ENCODE measurements at places on chromosomes 5 and 9.

DNA sequence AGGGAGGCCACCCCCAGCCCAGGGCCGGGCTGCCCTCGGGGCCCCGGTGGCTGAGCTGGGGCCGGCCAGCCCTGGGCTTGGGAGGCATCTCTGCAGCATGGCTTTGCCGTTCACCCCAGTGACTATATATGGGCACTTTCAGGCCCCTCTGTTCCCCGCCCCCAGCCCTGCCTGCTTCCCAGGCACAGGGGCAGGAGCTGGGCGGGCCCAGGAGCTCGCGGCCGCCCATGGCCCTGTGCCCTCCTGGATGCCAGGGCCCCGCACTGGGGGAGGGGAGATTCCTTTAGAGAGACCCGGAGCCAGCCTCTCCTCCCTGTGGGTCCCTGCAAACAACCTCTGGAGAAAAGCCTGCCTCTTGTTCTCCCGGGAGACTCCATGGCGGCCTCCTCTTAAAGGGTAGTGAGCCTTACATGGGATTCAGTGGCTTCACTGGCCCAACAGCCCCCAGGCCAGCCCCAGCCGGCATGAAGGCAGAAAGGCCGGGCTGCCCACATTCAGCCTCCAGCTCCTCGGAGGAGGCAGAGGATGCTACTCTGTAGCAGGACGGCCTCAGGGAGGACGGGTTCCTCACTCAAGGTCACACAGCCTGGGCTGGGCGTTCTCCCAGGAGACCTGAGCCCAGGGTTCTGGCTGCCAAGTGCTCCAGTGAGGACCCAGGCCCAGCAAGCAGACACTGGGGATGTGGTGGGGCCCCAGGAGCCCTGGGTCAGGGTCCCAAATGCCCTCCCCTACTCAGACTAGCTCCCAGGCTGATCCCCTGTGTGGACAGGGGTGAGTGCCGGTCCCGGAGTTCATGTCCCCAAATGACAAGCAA is 4.1 kb downstream of the NACC2 start:
- H3K4me3 ChIP-seq, result no peak overlapping the region
- peaks cover 11% of the 10 kb centered on the region for H3K4me1 ChIP-seq
- DNase-seq, result no peak
- no peak overlapping the region for H3K27ac ChIP-seq
- H3K36me3 ChIP-seq, result no peaks in the 10 kb centered on the region

- H3K36me3 ChIP-seq, result no peaks in the 10 kb centered on the region
- H3K27me3 ChIP-seq, result peaks cover 9% of the 10 kb centered on the region
- no peak for DNase-seq
- H3K27ac ChIP-seq, result no peak overlapping the region
Observed at GRCh38 chr9:77616191-77616590, 31.9 kb downstream of the GNA14 start.

GRCh38 chr5:6340100-6340499 is 38.2 kb downstream of the MED10 start:
- no peak for DNase-seq
- no peak overlapping the region for H3K27ac ChIP-seq
- H3K36me3 ChIP-seq, result peaks cover 4% of the 10 kb centered on the region
- no peak overlapping the region for H3K4me3 ChIP-seq

DNA sequence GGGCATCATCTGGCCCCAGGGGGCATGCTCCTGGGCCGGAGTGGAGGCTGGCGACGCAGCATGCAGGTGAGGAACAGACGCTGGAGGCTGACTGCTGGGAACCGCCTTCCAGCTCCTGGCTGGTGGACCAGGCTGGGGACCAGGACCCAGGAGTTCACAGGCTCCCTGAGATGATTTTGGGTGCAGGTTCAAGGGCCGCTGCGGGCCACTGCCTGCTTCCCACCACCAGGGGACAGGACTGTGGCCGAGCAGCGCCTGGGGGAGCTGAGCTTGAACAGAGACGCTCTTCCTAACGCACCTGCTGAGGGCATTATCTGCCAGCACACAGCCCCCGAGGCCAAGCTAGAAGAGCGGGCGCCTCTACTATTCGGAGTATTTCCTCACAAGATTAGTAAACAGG is 132.1 kb upstream of the RAPGEF1 start:
- H3K27me3 ChIP-seq, result no peaks in the 10 kb centered on the region
- no peaks in the 10 kb centered on the region for H3K4me1 ChIP-seq
- peaks cover 9% of the 10 kb centered on the region for H3K36me3 ChIP-seq
- H3K4me3 ChIP-seq, result no peak overlapping the region
- H3K27ac ChIP-seq, result no peak overlapping the region
- DNase-seq, result no peak

- no peak for DNase-seq
- H3K4me3 ChIP-seq, result no peak overlapping the region
- H3K27me3 ChIP-seq, result no peaks in the 10 kb centered on the region
- peaks cover 10% of the 10 kb centered on the region for H3K36me3 ChIP-seq
Observed at GRCh38 chr5:42970636-42971559, 69.2 kb downstream of the ANXA2R start.

DNA sequence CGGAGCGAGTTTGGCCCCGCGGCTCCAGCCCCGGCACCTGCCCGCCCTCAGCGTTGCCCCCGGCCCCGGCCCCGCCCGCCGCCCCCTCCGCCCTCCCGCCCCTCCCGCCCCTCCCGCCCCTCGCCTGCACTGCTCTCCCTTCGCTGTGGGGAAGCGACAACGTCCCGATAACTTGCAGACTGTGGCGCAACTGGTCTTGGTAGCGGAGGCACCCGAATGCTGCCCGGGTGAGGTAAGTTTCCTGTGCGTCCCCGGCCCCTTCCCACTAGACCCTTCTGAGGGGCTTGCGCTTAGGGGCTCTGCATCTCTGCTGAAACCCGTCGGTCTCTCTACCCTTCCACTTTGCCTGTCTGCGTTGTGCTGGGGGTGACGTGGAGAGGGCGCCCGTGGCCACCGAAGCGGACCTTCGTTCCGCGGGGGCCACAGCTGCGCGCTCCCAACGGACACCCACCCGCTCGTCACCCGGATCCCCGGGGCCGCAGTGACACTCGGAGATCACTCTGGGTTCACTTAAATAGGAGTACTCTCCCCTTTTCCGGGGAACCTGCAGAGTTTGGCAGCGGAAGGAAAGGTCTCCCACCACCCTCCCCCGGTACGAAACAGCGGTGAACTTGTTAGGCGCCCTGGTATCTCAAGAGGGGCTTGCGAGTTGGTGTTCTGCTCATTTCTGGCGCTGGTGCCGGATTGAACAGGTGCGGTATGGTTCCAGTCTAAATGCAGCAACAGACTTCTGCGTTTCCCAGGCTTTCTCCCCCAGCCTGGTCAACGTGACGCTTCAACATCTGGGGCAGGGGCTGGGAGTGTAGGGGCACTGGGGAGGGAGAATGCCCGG is 707 bp downstream of the PIP5K1B start:
- peaks cover 51% of the 10 kb centered on the region for H3K36me3 ChIP-seq
- peaks cover 47% of the 10 kb centered on the region for H3K4me1 ChIP-seq
- H3K27ac ChIP-seq, result peak overlapping the region; percentile 90
- peaks cover 6% of the 10 kb centered on the region for H3K27me3 ChIP-seq
- H3K4me3 ChIP-seq, result peak overlapping the region; percentile 95
- peak; percentile 29 for DNase-seq

- H3K27me3 ChIP-seq, result no peaks in the 10 kb centered on the region
- no peak overlapping the region for H3K4me3 ChIP-seq
- DNase-seq, result no peak
- peaks cover 6% of the 10 kb centered on the region for H3K4me1 ChIP-seq
- H3K36me3 ChIP-seq, result peaks cover 2% of the 10 kb centered on the region
Observed at GRCh38 chr9:96858670-96859069, 4.4 kb upstream of the ZNF782 start.

DNA sequence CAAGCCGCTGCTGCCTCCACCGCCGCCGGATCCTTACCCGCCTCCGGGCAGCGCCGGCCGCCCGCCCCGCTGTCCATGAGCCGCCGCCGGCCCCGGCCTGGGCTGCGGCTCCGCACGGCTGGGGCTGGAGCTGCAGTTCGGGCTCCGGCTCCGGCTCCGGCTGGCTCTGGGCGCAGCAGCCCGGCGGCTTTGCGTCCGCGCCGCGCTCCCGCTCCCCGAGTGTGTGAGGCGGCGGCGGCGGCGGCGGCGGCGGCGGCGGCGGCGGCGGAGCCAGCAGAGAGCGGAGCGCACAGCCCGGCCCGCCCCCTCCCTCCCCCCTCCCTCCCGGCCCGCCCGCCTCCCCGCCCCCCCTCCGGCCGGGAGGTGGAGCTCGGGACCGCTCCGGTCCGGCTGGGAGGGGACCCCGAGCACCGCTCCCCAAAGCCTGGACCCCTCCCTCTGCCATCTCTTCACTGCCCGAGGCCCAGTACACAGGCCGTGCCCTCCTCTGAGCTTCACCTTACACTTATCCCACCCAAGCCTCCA is at the start of gene PCDH1:
TSS of gene PCDH1 (minus strand) at position 225 of the 525 bp plus-strand sequence. CDS start at position 77, 148 bp downstream.
- H3K27ac ChIP-seq, result peak within 1 kb of the TSS; percentile 38
- no peaks in the 10 kb centered on the region for H3K36me3 ChIP-seq
- peaks cover 32% of the 10 kb centered on the region for H3K4me1 ChIP-seq
- H3K4me3 ChIP-seq, result peak within 1 kb of the TSS; percentile 70
- peaks cover 88% of the 10 kb centered on the region for H3K27me3 ChIP-seq

DNA sequence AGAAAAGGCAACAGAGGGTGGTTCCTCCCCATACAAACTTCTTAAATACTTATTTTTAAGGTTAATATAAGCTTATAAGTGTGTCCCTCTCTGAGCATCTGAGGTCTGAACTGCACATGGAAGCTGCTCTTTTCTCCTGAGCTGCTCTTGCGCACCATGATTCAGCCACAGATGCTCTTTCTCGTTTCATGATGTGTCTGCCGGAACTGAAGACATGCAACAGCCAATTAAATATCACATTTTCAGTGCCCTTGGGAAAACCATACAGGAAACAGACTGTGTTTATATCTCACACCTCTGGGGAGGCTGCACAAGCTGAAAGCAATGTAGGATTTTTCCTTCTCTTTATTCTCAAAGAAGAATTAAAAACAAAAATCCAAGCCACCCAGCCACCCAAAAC is 96.8 kb upstream of the NREP start:
- DNase-seq, result no peak
- H3K36me3 ChIP-seq, result no peaks in the 10 kb centered on the region
- no peak overlapping the region for H3K4me3 ChIP-seq
- no peaks in the 10 kb centered on the region for H3K27me3 ChIP-seq
- no peak overlapping the region for H3K27ac ChIP-seq

DNA sequence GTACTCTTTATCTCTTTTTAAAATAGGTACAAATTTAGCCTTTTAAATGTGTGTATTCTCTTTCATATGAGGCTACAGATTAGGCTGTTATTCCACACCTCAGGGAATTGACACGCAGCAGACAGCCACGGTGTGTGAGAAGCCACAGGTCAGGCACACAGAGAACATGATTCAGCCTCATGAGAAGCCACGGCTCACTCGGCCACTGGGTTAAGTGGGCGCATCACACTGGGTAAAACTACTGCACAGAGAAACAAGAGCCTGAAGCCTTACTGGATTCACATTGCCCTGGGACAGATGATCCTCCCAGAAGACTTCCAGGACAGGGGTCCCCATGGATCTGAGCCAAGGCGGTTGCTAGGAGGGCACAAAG is 28.2 kb downstream of the LPCAT1 start:
- no peaks in the 10 kb centered on the region for H3K27me3 ChIP-seq
- H3K27ac ChIP-seq, result peak overlapping the region; percentile 98
- DNase-seq, result peak; percentile 28
- H3K36me3 ChIP-seq, result peaks cover 66% of the 10 kb centered on the region
- H3K4me3 ChIP-seq, result peak overlapping the region; percentile 76

GRCh38 chr5:83715236-83716065 is 5.2 kb downstream of the HAPLN1 start:
- peaks cover 11% of the 10 kb centered on the region for H3K27me3 ChIP-seq
- H3K4me3 ChIP-seq, result no peak overlapping the region
- no peaks in the 10 kb centered on the region for H3K36me3 ChIP-seq
- DNase-seq, result no peak
- H3K27ac ChIP-seq, result no peak overlapping the region

GRCh38 chr9:114745108-114745848 is 60.6 kb downstream of the TNFSF15 start:
- no peak for DNase-seq
- H3K4me1 ChIP-seq, result peaks cover 8% of the 10 kb centered on the region
- no peak overlapping the region for H3K27ac ChIP-seq
- H3K36me3 ChIP-seq, result no peaks in the 10 kb centered on the region
- no peak overlapping the region for H3K4me3 ChIP-seq

- no peak overlapping the region for H3K27ac ChIP-seq
- DNase-seq, result no peak
- no peaks in the 10 kb centered on the region for H3K36me3 ChIP-seq
- H3K4me1 ChIP-seq, result no peaks in the 10 kb centered on the region
- H3K27me3 ChIP-seq, result peaks cover 25% of the 10 kb centered on the region
Observed at GRCh38 chr5:16410338-16410737, 55.3 kb downstream of the ZNF622 start.

DNA sequence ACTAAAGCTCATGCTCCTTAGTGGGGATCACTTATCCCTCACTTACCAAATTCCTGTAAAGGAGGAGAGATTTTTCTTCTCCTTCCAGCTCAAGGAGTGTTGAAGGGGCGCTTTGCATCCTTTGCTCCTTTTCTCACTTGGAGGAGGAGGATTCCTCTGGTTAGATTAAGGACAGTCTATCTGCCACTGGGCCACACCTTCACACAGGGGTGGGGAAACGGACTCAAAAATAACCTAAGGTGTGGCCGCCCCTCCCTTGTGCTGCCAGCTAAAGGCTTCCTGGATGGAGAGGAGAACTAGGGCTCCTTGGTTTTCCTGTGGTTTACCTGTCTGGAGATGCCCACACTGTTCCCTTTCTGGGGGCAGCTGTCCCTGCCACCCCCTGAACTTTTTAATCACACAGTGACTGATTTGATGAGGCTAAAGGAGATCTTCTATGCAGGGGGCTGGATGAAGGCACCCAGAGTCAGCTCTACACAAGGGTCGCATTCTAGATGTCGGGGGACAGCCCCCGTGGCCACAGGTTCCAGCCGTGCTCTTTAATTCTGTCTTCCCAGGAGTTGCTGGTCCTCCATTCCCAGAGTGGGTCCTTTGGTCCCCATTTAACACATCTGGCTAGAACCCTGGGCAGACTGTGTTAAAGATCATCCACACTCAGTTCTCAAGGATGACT is 14.4 kb downstream of the GLRX start:
- H3K36me3 ChIP-seq, result peaks cover 6% of the 10 kb centered on the region
- DNase-seq, result no peak
- peak overlapping the region; percentile 71 for H3K4me3 ChIP-seq
- H3K27me3 ChIP-seq, result no peaks in the 10 kb centered on the region
- peaks cover 54% of the 10 kb centered on the region for H3K4me1 ChIP-seq

DNA sequence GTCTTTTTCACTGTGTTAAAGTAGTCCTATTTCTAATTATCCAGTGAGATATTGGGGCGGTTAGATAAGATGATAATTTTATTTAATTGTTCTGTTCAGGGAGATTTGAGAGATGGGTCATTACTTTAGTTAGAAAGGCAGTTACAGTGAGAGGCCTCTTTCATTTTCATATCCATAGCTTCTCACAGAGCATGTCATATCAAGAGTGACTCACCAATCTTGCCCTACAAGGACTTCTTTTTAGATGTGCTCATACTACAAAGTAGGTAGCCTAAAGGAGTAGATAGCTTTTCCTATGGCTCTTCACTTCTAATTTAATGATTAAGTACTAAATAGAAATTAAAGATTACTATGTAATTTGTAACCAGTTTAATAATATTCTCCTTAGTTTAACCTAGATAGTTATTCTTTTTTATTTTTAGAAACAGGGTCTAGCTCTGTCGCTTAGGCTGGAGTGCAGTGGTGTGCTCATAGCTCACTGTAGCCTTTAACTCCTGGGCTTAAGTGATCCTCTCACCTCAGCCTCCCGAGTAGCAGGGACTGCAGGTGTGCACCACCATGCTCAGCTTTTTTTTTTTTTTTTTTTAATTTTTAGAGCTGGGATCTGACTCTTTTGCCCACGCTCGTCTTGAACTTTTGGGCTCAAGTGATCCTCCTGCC is 71.0 kb downstream of the FER start:
- H3K27ac ChIP-seq, result no peak overlapping the region
- no peaks in the 10 kb centered on the region for H3K27me3 ChIP-seq
- H3K4me1 ChIP-seq, result no peaks in the 10 kb centered on the region
- no peak for DNase-seq

All from stimulated activated naive B cell treated with anti-CD40 and anti-IgM and Interleukin-4, amounts not matched to agents 10 μg/mL and 1 μg/mL and 100 μg/mL, for 72 hours (primary cell).